ENCODE measurements at places on chromosomes 6 and 20.

DNA sequence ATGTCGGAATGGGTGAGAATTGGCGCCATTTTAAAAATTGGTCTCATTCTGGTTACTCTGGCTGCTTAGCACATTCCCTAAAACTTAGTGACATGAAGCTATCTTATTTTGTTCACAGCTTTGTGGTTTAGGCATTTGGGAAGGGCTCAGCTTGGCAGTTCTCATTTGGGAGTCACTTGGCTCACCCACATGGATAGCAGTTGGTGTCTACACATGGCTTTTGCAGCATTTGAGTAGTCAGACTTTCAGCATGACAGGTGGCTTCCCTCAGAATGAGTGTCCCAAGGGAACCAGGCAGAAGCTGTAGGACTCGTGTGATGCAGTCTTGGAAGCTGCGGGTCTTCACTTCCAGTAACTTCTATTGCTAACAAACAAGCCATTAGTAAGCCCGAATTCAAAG is 64.6 kb downstream of the UST start:
- no peak for DNase-seq

DNA sequence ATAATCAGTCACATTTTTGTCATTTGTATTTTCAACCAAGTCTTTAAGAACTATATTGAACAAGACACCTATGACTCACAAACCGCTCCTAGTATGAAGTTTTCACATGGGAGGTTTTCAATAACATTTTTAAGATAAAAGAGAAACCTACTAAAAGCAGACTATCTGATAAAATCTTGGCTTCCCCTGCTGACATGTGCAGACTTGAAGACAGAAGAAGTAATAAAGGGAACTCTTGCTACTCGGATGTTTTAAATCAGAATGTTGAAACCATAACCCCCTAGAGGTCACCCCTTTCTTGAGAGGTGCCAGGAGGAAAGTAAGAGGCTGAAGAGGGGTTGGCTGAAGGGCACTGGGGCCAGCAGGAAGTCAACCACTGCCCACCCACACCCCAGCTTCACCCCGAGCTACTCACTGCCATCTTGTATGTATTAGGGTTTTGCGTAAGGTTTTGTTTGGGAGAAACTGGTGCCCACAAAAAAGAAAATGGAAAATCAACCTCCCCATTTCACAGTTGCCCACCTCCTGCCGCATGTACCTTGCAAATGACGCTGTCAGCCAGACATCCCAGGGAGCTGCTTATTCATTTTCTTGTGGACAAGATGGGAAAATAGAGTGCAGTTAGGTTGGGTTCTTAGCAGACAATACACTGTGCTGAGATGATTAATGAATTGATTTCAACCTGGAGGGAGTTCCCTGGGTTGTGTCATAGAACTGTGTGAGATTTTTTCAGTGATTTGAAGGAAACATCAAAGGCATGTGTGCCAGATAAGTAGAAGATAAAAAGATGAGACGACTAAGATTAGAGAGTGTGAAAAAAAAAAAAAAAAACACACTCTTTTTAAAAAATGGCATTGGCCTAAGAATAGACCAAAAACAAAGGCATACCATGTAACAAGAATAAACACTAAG is 83.2 kb upstream of the TAB2 start:
- no peak for DNase-seq

DNA sequence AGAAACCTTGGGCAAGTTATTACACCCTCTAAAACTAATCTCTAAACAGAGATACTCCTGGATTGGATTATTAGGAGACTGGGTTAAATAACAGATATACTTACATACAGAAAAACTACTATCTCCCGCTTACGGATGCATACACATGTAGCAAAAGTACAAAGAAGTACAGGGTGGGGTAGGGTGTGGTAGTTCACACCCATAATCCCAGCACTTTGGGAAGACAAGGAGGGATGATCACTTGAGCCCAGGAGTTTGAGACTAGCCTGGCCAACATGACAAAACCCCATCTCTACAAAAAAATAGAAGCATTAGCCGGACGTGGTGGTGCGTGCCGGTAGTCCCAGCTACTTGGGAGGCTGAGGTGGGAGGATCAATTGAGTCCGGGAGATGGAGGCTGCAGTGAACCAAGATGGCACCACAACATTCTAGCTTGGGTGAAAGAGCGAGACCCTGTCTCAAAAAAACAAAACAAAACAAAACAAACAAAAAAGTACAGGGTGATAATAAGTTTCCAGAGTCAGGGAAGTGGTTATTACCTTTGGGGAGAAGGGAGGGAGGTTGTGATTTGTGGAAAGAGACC is 8.1 kb downstream of the PIM1 start:
- no peak for DNase-seq

GRCh38 chr6:3418496-3419060 is 38.3 kb downstream of the SLC22A23 start:
- no peak for DNase-seq

- DNase-seq = no peak
Observed at GRCh38 chr20:21303872-21304586, 898 bp downstream of the XRN2 start.

DNA sequence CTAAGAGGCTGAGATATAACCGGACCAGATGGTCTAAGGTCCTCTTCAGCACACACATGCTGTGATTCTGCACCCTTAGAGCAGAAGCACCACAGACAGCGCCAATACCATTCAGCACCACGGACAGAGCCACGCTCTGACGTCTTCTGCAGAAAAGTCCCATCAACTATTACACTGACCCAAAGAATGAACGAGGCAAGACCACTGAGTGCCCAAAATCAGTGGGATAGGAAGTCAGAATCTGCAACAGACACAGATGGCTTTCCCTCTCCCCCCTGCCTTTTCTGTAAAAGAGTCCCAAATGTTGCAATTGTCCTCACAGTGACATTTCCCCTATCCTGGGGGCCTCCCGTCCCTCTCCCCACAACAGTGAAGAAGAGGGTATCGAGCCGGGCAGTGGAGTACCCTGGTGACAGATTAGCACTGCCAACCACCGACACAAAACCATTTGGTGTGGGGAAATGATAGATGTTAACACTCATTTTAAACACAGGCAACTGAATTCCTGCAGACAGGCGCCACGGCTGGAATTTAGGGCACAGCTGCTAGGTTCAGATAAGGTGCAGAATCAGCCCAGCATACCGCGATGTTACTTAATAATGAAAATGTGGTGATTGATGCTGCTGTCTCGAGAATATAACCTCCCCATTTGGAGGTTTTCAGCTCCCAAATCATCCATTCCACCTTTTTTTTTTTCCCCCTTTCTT is 66.6 kb upstream of the CTNNBL1 start:
- DNase-seq = peak; percentile 28

- DNase-seq = no peak
Observed at GRCh38 chr20:64055893-64056638, 6.6 kb upstream of the SOX18 start.

GRCh38 chr6:112352607-112353006 is 5.5 kb downstream of the RFPL4B start:
- DNase-seq = no peak

DNA sequence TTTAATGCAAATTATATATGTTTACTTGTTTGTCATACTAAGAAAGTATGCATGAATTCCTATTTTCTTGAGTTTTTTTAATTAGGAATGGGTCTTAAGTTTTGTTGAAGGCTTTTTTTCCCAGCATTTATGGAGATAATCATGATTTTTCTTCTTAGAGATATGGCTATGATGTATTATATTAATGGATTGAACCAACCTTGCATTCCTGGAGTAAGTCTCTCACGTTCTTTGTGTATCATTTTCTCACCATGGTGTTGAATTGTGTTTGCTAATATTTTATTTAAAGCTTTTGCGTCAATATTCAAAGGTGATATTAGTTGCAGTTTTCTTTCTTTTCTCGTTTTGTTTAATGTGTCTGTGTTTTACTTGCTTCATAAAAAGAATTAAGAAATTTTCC is 48.4 kb upstream of the SLC35D3 start:
- DNase-seq = no peak

- DNase-seq = no peak
Observed at GRCh38 chr6:28462401-28462800, 19.1 kb upstream of the ZSCAN23 start.

Data from stimulated activated CD4-positive, alpha-beta T cell treated with anti-CD3 and anti-CD28 coated beads, Interleukin-4, amount 100 ng/mL, for 48 hours (primary cell).